Head of caudate nucleus (tissue), 42 donors: ENCODE measurements at places on chromosomes 16 and 17.

GRCh38 chr16:2981899-2982250, 1.6 kb upstream of the PKMYT1 start:
- DNase-seq, result no peak

DNA sequence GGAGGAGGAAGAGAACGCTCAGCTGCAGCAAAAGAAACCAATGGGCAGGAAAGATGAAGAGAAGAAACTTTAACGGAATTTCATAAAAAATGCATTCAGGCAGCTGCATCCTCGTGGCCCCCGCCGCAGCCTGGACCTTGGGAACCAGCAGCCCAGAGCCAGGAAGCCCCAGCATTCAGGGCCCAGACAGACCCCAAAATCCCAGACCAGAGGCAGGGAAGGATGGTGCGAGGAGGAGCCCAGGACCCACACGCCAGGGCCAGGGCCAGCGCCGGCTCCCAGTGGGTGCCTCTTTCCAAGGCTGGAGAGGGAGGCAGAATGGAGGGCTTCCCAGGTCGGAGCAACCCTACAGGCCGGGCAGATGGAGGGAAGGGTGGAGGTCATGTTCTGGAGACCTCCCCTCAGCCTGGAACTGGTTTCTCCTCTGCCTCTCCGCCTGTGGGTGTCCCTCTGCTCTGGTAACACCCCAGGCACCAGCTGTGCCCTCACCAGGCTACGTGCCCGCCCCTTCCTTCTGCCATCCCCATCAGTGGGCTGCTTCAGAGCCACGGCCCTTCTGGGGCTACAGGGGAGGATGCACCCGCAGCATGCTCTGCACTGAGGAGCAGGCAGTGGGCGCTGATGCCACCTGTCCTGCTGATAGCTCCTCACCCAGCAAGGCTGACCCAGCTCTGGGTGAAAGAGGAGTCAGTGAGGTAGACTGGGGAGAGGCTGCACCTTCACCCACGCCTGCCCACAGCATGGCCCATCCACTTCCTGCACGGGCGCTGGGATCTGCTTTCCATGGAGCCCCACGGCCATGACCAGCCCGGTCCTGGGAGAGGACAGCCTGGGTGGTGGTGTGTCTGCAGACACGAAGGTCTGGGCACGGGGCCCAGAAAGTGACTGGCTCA, 1.2 kb upstream of the MIF4GD start:
- peak; percentile 60 for DNase-seq

DNA sequence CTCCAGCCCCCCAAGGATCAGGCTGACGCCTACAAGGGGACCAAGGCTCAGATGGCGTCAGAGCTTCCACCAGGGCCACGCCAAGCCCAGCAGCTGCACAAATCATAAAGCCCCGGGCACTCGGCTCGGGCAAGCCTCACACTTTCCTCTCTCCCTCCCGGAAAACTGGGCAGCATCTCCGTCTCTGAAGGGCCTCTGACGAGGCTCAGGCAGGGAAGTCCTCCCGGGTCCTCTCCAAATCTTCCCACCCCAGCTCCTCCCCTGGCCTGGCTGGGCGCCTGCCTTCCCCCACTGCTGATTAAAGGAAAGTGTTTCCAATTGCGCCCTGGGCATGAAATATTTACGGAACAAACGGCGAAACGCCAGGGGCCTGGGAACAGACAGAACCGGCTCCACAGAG, 38.5 kb downstream of the PIEZO1 start:
- no peak for DNase-seq

DNA sequence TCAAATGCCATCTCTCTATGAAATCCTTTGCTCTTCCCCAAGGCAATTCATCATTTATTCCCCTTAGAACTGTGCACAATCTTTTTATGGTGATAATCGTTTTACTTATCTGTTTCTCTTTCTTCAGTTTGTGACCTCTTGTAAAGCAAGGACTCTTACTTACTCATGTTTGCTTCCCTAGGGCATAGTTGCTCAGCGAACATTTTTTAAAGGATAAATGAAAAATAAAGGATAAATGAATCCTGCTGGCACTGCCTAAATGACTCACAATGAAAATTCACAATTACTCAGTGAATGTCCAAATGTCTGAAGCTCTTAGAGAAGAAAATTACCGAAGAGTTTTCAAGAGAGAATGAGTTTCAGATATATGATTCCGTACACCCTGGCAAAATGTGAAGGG, 671.7 kb downstream of the CDH11 start:
- DNase-seq, result no peak

- no peak for DNase-seq
These were observed 19.7 kb downstream of the TMEM11 start for GRCh38 chr17:21194226-21194625.

DNA sequence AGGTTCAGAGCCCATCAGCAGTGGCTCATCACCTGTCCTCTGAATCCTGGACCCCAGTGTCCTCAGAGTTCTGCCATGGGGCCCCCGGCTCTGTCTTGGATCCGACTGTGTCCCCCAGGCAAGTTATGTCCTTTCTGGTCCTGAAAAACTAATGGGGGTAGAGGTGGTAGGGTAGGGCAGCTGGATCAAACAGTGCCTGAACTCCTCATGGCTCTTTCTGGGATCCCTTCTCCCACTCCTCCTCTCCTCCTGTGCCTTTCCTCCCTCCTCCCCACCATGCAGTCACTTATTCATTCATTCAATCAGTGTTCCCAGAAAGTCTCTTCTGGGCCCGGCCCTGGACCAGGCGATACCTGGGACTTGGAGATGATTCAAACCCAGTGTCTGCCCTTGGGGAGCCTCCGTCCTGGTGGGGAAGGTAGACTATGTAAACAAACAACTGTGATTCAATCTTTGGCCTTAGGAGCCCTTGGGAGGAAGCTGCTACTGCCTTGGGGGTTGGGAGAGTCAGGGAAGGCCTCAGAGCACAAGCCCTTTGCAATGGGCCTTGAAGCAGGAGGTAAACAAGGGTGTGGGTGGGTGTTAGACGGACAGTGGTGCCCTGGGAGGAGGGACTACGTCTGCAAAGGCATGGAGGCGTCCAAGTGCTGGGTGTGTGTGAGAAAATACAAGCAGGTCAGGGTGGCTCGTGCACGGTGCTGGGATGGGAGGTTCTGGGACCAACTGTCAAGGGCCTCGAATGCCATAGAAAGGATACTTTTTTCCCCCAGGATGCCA, 6.4 kb upstream of the FAM83G start:
- DNase-seq, result no peak

- DNase-seq, result peak; percentile 33
These were observed 1.3 kb upstream of the TMEM92 start for GRCh38 chr17:50272711-50273653.
